ENCODE measurements at places on chromosomes 4 and X. TPM values are rescaled to one million over a fixed set of nuclear protein-coding genes. Genes with fewer than 3 reads are reported as not detected.

The SYNPO2 gene
- 0.17 TPM for total RNA-seq

- DNase-seq, result no peak
Measured at GRCh38 chr4:116899561-116899960, 185.8 kb downstream of the TRAM1L1 start.

The UGT2B10 gene
- not detected for total RNA-seq

- no peak for DNase-seq
Measured at GRCh38 chr4:98110214-98110613, 33.1 kb downstream of the STPG2 start.

DNA sequence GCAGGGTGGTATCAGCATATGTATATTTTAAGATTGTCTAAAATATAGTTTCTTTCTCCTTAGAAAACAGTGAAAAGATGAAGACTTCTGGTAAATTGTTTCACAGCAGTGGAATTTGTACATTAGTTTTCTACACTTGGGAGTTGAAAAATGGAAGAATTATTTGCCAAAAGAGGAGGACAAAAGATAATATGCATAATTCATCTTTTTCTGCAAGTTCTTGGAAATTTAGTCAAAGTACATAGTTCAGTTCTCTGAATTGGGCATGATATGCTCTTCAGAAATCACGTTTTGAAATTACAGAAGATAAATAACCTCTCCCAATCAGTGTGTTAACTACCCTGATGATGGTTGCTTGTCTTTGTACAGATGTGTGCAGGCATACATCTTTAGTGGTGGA is 47.0 kb downstream of the RBPJ start:
- DNase-seq, result no peak

The UGT2B11 gene
- total RNA-seq, result not detected

GRCh38 chr4:93759506-93759905 is 69.0 kb upstream of the ATOH1 start:
- no peak for DNase-seq

The POU3F4 gene
- not detected for total RNA-seq

- peak; percentile 25 for DNase-seq
Measured at GRCh38 chr4:128161138-128161537, 100.0 kb downstream of the LARP1B start.

- peak; percentile 53 for DNase-seq
Measured at GRCh38 chr4:109164011-109164410, 138.4 kb downstream of the COL25A1 start.

DNA sequence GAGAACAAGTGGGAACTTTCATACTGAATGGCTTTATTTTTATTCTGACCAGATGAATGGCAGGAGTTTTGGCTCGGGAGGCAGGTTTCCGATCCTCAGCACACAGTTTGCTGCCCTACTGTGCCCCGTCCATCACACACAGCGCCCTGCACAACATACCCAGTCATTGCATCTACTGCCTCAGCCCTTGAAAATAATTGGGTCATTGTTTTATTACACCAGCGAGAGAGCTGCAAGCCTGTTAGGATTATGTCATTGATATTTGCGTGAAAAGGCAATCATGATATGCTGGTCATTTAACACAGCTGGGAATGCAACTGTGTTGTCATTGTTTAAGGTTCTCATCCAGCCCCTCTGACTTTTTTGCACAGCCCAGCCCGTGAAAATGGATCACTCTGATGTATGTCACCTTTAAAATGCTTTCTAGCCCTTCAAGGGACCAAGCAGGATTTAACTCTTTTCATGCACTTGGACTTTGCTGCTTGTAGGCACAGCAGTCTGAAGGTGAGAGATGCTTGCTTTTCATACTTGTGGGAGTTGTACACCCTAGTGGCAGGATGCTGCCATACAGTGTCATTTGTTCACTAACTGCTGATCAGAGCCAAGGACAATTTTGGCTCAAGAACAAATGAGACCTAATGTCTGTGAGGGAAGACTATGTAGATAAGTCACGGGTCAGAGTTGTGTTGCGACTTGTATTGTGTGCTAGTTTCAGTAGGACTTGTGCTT is 62.3 kb downstream of the RTL9 start:
- DNase-seq, result peak; percentile 3

DNA sequence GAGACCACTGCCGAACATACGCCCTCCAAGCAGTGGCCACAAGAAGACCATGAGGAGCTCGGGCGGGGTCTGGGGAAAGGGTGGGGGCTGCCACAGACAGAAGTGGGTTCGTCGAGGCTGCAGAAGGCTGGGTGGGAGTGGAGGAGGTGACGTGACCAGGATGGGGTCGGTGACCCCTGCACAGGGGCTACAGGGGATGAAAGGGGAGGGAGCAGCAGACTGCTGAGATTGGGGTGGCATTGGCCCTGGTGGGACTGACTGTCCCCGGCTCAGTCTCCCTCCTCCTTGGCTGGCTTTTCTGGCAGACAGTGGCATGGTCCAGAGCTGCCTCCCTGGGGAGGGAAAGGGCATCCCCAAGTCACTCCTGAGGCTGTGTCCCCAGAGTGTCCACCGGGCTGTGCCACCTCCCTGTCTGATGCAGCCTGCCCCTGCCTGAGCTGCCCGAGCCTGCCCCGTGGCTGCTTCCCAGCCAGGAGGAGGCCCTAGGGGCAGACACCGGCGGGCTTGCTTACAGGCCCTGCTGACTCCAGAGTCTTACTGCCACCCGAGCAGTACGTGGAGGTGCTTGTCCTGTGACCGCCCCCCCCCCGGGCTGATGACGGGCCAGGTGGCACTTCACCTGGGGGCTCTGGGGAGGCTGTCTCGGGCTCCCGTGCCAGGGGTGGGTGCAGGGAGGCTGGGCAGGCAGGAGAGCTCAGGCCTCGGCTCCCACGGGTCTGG is 7.2 kb downstream of the SH3BP2 start:
- DNase-seq, result no peak

The XAGE1A gene
- not detected for total RNA-seq

DNA sequence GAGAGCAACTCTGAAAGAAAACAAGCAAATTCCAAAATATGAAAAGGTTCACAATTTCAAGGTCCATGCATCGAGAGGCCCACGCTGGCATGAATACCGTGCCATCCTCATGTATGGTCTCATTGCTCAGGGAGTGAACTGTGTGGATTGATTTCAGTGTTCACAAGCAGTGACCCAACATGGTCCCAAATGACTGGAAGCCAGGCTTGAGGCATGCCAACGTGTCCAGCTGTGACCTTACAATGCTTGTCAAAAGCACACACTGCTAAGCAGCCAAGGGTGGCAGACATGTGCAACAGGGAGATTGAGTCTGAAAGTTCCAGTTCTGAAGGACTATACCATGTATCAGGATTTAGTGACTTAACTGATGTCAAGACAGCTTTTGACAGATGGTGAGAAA is 58.7 kb upstream of the CLDN24 start:
- no peak for DNase-seq

DNA sequence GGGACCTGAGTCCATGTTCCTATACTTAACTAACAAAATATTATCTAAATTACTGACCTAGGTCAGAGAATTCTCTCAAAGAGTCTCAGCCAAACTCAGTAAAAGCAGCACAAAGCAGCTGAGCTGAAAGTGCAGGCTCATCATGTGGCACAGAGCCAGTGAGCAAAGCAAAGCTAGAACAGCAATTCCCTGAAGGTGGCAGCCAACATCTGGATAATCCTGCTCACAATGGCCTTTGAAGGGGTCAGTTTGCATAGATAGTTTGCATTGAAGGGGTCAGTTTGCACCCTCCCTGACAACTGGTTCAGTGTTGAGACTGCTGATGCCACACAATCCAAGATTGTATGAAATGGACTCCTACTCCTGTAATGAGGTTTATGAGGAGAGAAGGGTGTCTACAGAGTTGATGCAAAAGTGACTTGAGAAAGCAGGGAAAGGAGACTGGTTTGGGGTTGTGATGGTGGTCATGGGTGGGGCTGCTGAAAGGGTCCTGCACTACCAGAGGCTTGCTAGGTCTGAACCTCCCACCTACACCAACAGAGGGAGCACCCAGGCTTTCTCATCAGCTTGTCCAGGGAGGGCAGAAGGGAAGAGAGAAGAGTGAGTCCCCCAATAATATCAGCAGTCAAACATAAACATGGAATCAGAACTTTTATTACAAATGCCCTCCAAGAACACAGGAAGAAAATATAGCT is 39.7 kb downstream of the TRIM61 start:
- DNase-seq, result no peak

The LANCL3 gene
- total RNA-seq, result 0.51 TPM

- DNase-seq, result no peak
Measured at GRCh38 chr4:187183826-187184225, 460.2 kb upstream of the FAT1 start.

The AFF1 gene
- total RNA-seq, result 39.4 TPM

DNA sequence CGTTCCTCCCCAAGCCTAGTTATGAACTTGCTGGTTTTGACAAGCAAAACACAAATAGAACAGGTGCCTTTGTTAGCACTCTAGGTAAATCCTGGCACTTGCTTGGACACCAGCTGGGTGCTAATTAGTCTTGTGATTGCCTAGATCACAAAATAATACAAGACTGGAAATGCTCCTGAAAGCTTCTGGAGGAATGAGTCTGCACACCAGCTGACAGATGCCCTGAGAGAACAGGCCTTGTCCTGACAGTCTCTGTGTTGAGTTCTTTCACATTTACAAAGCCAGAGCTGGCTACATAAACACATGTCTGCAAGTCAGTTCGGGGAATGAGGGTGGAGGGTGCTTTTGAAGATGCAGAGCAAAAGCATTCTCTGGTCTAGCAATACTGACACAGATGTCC is 93.8 kb downstream of the ELOVL6 start:
- DNase-seq, result no peak

- peak; percentile 36 for DNase-seq
Measured at GRCh38 chrX:108312957-108313356, 125.3 kb downstream of the COL4A6 start.

DNA sequence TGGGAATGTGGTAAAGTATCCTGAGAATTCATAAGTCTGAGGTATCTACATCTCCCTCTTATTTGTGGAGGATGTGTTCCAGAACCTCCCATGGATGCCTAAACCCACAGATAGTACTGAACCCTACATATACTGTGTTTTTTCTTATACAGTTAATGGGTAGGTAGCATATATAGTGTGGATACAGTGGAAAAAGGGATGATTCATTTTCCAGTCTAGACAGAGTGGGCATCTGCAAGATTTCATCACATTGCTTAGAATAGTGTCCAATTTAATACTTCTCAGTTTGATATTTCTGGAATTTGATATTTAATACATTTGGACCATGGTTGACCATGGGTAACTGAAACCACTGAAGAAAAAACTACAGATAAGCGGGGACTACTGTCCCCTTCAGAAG is 155.0 kb upstream of the ANKRD50 start:
- DNase-seq, result no peak

- DNase-seq, result no peak
Measured at GRCh38 chr4:121953860-121954259, 2.0 kb upstream of the TRPC3 start.

The TRMT10A gene
- total RNA-seq, result 12.3 TPM

DNA sequence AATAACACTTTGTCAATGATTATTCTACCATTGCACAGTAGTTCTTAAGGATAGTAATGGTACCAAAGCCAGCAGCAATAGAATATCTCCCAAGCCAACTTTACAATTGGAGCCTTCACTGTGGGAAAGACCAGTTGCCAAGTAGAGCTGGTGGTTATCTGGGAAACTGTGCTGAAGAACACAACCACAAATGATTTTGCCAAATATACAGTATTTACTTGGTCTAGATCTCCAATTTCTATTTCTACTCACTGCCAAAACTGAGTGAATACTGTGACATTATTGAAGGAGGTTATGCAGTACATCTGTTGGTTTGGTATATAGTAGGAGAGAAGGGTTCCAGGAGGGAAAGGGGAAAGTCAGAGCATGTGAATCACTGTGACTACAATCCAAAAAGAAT is 3.8 kb downstream of the TET2 start:
- no peak for DNase-seq

DNA sequence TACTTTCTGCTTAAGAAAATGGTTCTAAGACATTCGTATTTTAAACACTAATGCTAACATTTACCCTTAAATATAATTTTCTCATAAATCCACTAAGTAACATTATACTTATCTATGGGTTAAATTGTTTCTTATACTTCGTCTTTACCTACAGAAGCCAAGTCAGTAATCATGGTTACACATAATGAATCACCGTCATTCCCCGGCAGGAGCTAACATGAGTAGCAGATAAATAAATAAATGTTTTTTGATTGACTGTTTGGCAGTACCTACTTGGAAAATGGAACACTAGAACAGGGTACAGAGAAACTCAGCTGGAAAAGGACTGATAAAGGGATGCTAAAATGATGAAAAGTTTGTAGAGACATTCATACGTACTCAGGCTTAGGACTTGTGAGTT is 430.4 kb downstream of the ACTRT1 start:
- no peak for DNase-seq

The IGSF1 gene
- total RNA-seq, result not detected

The PNCK gene
- total RNA-seq, result not detected

GRCh38 chrX:10571260-10571659 is 49.1 kb downstream of the MID1 start:
- DNase-seq, result no peak

The PAQR3 gene
- 19.8 TPM for total RNA-seq
